Transverse colon (tissue), 4 donors: ENCODE measurements at places on chromosomes 3 and 15. TPM values are rescaled to one million over a fixed set of nuclear protein-coding genes. Genes with fewer than 3 reads are reported as not detected.

The MRAS gene
- 9.6 TPM for total RNA-seq

The SPINT1 gene
- 285 TPM for total RNA-seq

The IGSF11 gene
- 0.37 TPM for total RNA-seq

DNA sequence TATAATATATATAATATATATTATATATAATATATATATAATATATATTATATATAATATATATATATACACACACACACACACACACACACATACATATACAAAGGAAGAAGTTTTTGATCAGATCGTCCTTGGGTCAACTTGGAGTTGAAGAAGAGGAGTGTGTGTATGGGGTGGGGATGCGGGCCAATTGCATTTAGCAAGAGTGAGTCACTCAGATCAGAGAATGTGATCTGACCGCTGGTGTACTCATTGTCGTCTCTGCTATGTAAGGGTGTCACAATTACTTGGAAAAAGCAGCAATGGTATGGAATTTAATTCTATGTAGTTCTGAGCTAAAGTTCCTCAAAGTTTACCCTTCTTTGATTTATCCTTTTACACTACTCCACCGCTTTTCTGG is 4.6 kb upstream of the VGLL3 start:
- H3K27me3 ChIP-seq, result peaks cover 19% of the 10 kb centered on the region
- peaks cover 3% of the 10 kb centered on the region for H3K4me1 ChIP-seq
- no peak overlapping the region for H3K4me3 ChIP-seq

GRCh38 chr3:43259626-43260025 is 26.7 kb upstream of the SNRK start:
- H3K4me1 ChIP-seq, result no peaks in the 10 kb centered on the region
- no peak overlapping the region for H3K27ac ChIP-seq
- DNase-seq, result no peak
- H3K27me3 ChIP-seq, result no peaks in the 10 kb centered on the region
- H3K4me3 ChIP-seq, result no peak overlapping the region
- H3K36me3 ChIP-seq, result no peaks in the 10 kb centered on the region

- H3K36me3 ChIP-seq, result no peaks in the 10 kb centered on the region
- H3K4me3 ChIP-seq, result no peak overlapping the region
- no peaks in the 10 kb centered on the region for H3K4me1 ChIP-seq
Measured at GRCh38 chr15:83588441-83588840, 65.5 kb upstream of the ADAMTSL3 start.

DNA sequence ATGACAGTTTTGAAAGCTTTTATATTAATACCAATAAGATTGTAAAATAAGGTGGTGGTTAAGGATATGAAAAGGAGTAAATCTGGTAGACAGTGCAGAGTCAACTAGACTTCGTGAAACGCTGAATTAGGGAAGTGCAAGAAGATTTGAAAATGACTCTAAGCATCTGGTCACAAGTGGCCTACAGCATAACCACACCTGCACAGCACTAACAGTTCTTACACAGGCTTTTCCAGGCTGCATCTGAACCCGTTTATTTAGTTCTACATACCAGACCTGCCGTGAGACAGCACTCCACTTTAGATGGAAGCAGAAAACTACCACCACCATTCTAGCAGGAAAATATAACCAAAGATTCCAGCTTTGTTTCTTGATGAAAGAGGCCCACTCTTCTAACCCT is 1.9 kb downstream of the DMXL2 start:
- peak overlapping the region; percentile 92 for H3K27ac ChIP-seq
- H3K4me1 ChIP-seq, result no peaks in the 10 kb centered on the region
- no peak for DNase-seq
- peak overlapping the region; percentile 88 for H3K4me3 ChIP-seq

DNA sequence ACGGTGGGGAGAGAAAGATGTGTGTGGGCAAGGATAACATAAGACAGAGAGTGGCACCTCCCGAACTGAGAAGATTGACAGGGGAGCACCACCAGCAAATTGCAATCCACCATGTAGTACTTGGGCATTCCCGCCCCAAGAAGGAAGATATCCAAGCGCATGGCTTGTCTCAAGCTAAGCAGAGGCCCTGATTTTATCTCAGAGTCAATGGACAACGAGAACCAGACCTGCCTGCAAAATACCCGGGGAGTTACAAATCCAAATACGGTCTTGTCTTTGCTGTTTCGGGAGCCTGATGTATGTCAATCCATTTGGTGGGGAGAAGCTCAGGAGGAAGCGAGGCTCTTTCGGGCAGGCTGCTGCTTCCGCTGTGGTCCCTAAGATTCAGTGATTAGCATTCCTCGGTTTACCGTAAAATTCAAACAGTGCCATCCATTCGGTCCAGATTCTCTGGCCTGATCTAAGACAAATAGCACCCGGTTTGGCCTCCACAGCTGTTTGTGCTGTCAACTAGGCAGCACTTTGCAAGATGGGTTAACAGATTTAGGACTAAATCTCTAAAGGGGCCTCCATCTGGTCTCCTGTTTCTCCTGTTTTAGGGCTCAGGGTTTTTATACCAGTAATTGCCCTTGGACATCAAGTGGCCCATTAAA is 97.7 kb upstream of the WNT5A start:
- DNase-seq, result no peak
- H3K27ac ChIP-seq, result no peak overlapping the region
- H3K4me1 ChIP-seq, result no peaks in the 10 kb centered on the region
- no peaks in the 10 kb centered on the region for H3K36me3 ChIP-seq
